ENCODE measurements at places on chromosomes 1 and 21.
A peak's percentile ranks its signal among the peaks of the same experiment; 100 is the strongest.

DNA sequence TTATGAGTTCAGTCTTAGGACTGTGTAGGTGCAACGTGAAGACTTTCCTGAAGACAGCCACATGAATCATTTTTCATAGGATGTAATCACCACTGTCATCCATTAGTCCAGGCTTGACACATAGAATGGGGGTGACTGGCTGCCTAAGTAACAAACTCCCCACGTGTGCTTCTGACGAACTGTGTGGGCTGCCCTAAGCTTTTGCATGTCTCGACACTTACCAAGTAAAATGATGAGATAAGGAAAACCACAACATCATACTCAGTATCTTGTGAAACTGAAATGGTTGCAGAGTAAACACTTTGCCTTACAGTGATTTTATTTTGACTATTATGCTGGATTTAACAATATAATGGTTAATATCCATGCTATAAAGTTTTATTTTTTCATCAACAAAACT is 19.5 kb downstream of the ERG start:
- no peak for DNase-seq

DNA sequence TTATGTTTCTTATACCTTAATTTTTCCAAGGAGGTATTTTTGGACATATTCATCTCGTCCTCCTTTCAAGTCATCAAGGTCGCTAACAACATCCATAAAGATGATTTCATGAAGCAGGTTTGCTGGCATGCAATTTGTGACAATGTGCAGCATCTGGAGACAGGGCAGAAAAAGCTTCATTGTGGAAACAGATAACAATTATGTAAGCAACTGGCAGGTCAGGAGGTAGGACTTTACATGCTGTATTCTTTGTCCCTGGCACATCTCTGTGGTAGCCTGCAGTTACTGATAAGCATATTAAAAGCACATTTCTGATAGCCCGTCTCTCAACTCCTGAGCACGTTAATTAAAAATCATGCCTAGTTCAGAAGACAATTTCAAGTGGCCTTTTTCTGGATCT is 156.8 kb downstream of the LEPR start:
- DNase-seq: no peak

DNA sequence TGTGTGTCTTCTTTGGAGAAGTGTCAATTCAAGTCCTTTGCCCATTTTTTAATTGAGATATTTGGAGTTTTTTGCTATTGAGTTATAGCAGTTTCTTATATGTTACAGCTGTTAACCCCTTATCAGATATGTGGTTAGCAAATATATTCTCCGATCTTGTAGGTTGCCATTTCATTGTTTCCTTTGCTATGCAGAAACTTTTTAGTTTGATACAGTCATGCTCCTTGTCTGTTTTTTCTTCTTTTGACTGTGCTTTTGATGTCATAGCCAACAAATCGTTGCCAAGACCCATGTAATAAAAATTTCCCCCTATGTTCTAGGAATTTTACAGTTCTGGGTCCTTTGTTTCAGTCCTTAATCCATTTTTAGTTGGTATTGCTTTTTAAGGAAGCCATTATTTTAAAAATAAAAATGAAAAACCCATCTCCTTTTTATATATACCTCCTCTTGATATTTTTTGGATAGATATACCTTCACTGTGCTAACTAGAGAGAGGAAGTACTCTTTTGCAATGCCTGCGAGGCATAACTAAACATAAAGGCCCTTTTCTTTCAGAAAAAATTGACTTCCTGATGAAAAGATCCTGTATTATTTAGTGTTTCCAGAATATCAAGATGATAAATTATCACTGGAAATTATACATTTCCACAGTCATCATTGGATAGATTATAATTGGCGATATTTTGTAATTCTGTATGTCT is 127.8 kb downstream of the HS2ST1 start:
- DNase-seq: no peak

DNA sequence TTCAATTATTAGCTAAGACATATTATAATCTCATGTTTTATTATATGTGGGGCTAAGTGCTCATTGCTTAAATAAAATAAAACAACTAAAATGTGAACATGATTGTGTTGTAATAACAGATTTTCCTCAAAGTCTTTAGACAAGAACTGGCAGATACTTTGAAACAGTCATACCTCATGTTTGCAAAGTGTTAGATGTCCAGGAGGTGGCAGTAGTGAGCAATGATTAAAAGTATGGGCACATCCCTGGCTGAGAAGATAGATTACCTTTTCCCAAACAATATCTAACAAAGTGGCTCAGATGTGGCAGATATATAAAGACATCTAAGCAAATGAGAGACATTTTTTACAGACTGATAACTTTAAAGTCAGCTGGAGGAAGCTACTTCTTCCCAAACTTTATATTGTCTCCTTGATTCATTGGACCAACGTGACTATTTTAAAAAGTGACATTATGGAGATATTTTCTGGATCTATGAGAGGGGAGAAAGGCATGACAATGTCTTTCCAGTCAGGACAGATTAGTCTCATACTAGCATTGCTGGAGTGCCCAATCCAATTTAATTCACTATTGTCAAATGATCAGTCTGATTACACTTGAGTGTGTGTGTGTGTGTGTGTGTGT is 269.8 kb downstream of the S1PR1 start:
- peak; percentile 22 for DNase-seq

DNA sequence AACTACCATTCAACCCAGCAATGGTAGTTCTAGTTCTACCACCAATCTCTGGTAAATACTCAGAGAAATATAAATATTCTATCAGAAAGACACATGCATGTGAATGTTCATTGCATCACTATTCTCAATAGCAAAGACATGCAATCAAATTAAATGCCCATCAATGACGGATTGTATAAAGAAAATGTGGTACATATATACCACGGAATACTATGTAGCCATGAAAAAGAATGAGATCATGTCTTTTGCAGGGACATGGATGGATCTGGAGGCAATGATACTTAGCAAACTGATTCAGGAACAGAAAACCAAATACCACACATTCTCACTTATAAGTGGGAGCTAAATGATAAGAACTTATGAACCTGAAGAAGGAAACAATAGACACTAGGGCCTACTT is 37.5 kb upstream of the C1orf87 start:
- DNase-seq: no peak

- DNase-seq: no peak
These were observed 342.1 kb upstream of the NR5A2 start for GRCh38 chr1:199685369-199685768.

- no peak for DNase-seq
These were observed 380.7 kb upstream of the NR5A2 start for GRCh38 chr1:199646761-199647160.

DNA sequence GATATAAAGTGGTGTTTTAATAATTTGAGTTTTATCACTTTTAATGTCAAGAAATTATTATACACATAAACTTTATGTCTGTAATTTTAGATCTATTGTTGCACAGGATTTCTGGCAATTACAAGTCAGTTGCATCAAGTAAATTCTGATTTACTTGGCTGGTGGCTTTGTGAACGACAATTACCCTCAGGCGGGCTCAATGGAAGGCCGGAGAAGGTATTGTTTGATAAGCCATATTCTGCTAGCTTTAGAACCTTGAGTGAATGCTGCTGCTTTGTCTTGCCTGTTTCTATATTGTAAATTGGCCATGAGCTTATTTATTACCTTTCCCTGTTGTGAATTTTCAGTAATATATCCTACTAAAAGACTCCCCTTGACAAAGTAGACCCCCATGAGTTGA is 4.6 kb upstream of the MSH4 start:
- no peak for DNase-seq

- DNase-seq: no peak
These were observed 34.3 kb upstream of the SLC16A1 start for GRCh38 chr1:112990271-112990670.

DNA sequence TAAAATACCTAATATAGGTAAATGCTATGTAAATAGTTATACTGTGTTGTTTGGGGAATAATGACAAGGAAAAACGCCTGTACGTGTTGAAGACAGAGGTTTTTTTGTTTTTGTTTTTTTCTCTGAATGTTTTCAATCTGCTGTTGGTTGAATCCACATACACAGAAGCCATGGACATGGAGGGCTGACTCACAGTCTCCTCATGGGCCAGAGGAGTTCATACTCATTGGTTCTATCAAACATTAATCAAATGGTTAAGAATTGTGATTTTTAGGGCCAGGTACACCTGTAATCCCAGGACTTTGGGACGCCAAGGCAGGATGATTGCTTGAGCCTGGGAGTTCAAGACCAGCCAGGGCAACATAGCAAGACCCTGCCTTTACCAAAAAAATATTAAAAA is 20.5 kb downstream of the MIER1 start:
- no peak for DNase-seq

GRCh38 chr1:241171991-241172390 is 185.0 kb downstream of the RGS7 start:
- DNase-seq: no peak

DNA sequence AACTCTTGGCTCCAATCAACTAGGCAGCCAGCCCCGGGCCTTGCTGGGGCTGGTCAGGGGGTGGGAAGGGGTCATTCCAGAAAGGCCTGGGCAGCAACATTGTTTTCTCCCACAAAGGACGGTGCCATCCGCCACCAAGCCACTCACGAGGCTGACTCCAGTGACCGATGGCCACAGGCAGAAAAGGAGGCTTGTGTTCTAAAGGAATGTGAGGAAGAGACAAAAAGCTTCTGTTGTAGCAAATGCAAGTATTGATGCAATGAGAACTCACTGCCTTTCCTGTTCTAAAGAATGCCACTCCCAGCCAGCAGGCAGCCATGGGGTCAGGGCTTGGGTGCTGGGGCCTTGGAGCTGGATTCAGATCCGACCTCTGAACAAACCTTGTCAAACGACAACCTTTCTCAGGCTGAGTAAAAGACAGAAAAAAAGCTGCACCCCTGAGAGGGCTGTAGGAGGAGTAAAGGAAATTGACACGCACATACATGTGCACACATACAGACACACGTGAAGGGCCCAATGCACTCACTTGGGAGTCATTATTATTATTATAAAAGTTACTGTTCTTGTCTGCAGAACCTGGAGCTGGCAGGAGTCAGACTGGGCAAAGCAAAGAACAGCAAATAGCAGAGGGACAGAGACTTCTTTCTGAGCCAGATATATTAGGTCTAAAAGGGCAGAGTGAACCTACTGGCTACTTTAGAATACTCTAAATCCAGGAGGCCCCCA is 13.9 kb upstream of the PRMT2 start:
- DNase-seq: no peak

GRCh38 chr21:33760641-33761440 is 118.5 kb downstream of the ITSN1 start:
- DNase-seq: no peak

- DNase-seq: no peak
These were observed 3.5 kb downstream of the KISS1 start for GRCh38 chr1:204192589-204193352.

GRCh38 chr1:85705940-85706339 is 2.3 kb downstream of the ZNHIT6 start:
- no peak for DNase-seq

GRCh38 chr1:27000090-27000816 is 6.8 kb downstream of the TRNP1 start:
- no peak for DNase-seq

DNA sequence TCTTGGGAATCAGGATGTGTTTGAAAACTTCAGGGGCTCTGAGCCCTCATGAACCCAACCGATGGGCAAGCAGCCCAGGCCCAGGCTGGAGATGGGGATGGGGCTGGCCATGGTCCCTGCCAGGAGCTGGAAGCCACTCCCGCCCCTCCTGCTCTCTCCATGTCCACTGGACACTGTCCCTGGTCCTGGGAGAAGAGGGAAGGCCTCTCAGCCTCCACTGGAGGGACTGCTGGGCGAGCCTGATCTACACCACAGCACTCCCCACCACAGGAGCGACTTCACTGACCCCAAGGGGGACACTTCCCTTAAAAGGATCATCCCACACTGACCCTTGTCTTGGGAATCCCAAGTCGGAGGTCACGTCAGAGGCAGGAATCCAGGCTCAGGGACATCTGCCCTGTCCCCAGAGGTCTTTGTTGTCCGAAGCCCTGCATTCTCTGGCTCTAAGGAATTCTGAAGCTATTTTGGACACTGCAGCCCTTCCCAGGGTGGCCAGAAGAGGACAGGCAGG is 16.9 kb upstream of the COL18A1 start:
- no peak for DNase-seq

GRCh38 chr1:8516793-8517556 is 199.1 kb downstream of the SLC45A1 start:
- DNase-seq: no peak

DNA sequence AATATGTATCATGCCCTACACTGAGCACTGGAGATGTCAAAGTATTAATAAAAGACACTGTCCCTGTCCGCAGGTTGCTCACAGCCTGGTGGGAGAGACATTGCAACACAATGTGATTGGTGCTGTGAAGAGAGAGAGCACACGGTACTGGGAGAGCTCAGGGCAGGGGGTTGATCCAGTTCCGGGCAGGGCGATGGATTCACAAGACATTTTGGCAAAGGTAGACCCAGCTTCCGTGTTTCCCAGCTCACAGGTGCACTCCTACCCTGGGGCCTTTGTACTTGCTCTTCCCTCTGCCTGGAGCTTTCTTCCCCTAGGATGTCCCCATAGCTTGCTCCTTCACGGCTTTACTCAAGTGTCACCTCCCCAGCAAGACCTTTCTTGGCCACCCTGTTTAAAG is 1.4 kb downstream of the PLA2G5 start:
- DNase-seq: no peak

DNA sequence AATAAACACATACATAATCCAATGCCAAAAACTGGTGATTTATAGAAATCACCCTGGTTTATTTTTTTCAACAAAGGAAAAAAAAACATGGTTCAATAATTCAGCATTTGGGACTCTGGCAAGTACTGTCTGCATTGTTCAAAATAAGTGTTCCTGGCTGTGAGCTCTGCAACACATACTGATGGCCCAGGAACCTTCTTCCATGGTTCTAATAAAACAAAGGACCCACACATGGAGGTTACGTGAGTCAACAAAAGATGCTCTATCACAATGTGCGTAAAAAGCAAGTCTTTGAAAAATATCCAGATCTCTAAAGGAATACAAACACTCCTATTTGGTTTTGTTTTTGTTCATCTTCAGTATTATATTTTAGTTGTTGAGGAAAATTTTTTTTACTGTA is 37.9 kb upstream of the C1orf198 start:
- no peak for DNase-seq

DNA sequence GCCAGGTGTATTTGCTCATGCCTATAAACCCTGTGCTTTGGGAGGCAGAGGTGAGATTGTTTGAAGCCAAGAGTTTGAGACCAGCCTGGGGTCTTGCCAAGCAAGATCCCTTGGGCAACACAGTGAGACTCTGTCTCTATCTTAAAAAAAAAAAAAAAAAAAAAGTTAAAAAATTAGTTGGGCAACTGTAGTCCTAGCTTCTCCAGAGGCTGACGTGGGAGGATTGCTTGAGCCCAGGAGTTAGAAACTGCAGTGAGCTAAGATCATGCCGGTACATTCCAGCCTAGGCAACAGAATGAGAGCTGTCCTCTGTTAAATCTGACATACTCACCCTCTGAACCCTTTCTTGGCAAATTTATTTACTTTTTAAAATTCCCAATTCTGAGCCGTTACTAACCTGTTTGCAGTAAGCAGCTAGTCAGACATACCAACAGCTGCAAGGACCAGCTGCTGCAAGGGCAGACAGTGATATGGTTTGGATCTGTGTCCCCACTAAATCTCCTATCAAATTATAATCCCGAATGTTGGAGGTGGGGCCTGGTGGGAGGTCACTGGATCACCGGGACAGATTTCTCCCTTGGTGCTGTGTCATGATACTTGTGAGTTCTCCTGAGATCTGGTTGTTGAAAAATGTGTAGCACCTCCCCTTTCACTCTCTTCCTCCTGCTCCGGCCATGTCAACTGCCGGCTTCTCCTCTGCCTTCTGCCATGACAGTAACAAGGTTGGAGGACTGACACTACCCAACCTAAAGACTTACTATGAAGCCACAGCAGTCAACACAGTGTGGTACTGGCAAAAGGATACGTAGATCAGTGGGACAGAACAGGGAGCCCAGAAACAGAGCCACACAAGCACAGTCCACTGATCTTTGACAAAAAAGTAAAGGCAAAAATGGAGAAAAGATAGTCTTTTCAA is 10.6 kb downstream of the PARP1 start:
- no peak for DNase-seq

All from NCI-H1417 treated with DMSO at 0.1 percent for 48 hours (cell line).